Activated CD8-positive, alpha-beta memory T cell treated with anti-CD3 and anti-CD28 coated beads for 1 hour (primary cell): ENCODE measurements at places on chromosomes 7 and 10.

GRCh38 chr7:40232242-40232893 lies 97.6 kb downstream of the SUGCT start:
- DNase-seq: no peak

- no peak for DNase-seq
Measured at GRCh38 chr7:44324481-44325200, 753 bp downstream of the CAMK2B start.

GRCh38 chr7:48053736-48054135 lies 18.4 kb downstream of the C7orf57 start:
- DNase-seq: no peak

GRCh38 chr10:99533496-99534449 lies 1.0 kb downstream of the NKX2-3 start:
- no peak for DNase-seq

DNA sequence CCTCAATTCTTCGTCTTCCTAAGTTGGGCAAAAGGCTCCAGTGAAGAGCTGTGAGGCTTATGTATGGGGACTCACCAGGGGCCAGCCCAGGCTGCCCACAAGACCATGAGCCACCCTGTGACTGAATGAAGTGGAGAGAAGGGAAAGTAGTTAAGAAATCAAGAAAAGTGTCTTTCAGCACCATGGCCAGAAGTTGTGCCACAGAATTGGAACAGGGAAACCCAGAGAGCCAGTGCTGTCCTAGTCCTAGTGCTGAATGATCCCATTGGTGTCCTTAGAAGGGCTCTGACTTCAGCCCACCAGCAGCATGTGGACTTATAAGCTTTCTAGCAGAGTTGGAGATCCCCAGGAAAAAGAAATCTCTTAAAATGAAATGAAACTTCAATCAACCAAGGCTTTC lies 37.0 kb upstream of the CCSER2 start:
- DNase-seq: no peak

DNA sequence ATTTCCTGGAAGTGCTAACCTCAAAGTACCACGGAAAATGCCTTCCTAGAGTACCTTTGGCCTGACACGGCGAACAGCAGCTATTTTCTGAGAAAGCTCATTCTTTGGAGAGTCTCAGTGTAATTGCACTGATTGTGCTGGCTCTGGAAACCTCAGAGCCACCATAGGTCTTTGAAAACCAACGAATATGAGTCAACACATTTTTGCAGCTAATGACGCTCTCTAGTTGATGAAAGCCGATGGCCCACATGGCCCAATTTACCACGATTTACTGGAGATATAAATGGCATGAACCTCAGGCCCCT lies 187.1 kb downstream of the ADARB2 start:
- DNase-seq: no peak

DNA sequence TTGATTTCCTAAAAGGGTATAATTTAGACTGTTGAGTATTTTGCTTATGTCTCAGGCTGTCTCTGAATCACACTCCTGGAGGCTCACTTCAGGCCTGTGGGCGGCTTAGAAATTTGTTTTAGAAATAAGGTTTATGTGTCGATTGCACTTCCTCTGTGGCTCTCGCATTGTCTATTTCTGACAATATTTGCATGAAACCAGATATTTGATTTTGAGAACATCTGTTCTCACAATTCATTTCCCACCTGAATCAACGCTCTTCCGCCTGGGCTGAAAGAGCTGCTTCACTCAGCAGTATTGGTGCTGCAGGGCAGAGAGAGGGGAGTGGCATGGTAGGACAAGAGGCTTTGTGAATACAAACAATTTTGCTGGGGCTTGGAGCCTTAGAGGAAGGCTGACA lies 262.0 kb downstream of the ADRA2A start:
- no peak for DNase-seq

DNA sequence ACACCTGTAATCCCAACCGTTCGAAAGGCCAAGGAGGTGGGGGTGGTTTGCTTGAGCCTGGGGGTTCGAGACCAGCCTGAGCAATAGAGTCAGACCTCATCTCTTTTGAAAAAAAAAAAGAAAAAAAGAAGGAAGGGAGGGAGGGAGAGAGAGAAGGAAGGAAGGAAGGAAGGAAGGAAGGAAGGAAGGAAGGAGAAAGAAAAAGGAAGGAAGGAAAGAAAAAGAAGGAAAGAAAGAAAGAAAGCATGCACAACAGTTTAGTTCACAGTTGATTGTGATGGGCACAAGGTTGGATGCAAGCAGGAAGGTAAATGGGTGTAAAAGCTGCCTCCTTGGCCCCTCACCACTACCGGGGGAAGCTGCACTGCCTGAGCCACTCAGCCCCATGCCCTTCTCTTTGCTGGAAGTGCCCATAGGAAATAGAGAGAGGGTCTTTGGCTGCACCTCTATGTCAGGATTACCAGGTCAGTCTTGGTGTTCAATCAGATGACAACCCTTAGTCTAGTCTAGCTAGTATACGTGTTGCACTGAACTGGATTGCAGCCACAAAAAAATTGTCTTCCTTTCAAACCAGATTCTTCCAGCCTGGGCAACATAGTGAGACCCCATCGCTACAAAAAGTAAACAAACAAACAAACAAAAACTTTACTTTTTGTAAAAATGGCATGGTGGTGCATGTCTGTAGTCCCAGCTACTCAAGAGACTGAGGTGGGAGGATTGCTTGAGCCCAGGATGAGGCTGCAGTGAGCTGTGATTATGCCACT lies 20.0 kb downstream of the MAP3K8 start:
- no peak for DNase-seq

- no peak for DNase-seq
Measured at GRCh38 chr7:81159402-81159801, 240.6 kb upstream of the SEMA3C start.

DNA sequence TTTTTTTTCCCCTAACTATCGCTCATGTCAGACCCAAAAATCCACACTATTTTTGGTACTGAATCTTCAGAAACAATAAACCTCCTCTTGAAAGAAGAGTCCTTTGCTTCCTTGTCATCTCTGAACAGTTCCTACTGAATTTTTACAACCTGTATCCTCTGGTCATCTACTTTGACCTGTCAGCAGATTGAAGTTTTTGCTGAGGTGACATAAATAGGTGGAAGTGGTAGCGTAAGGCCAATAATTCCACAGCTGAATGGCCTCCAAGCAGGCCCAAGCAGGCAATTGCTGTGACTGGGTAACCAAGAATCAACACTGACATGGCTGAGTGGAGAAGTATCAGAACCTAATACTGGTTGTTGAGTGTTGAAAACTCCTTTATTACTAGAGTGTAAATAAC lies 117.4 kb upstream of the MAGI2 start:
- no peak for DNase-seq

- DNase-seq: no peak
Measured at GRCh38 chr10:12397941-12398340, 48.6 kb downstream of the CAMK1D start.

DNA sequence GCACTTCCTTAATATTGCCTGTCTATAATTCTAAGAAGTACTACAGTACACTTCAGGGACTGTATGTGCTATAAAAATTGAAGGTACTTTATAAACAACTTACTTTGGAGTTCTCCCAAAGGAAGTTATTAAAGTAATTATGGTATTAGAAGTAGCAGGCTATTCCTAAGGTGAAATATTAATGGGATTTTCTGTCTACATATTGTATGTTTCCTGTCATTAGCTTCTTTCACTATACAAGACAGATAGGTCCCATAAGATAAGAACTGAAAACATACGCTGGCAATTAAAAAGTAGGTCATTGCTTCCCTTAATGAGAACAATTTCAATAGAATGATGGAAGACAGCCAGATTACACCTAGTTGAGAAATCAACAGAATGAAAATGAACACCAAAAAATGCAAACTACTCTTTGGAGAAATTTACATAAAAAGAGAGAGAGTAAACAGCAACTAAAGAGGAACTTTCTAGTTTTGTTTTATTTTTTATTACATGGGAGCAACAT lies 147.0 kb downstream of the HBP1 start:
- no peak for DNase-seq

- no peak for DNase-seq
Measured at GRCh38 chr7:96415293-96415940, 93.5 kb upstream of the SLC25A13 start.

DNA sequence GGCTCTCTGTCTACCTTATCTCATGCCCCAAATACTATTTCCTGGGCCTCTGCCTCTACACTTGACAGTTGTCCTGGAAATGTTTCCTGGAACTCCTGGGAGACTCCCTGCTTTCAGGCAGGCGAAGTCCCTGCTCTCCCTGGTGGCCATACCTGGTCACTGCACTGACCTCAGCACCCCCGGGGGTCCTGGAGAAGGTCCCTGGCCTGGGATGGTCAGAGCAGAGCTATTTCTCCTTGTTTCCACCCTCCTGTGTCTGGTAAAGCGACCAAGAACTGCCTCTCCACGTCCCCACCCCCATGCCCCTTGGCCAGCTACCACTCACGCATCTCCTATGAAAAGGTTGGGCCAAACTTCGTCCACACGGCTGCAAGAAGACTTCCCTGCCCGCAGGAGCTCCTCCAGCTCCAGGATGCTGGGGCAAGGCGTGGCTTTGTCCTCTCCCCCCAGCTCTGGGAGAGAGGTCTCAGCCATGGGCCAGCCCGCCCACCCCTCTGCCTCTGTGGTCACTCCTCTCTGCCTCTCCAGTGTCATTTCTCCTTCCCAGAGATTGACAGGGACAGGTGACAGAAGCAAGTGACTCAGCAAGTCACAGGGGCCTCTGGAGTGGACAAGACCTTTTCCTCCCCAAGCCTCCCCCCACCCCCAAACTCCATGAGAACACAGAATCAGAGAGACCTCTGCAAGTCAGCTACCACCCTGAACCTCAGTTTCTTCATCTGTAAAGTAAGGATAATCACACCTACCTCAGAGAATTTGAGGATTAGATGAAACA lies 2.6 kb upstream of the SAMD8 start:
- DNase-seq: no peak

GRCh38 chr7:131933751-131934289 lies 377.4 kb upstream of the PODXL start:
- DNase-seq: no peak

DNA sequence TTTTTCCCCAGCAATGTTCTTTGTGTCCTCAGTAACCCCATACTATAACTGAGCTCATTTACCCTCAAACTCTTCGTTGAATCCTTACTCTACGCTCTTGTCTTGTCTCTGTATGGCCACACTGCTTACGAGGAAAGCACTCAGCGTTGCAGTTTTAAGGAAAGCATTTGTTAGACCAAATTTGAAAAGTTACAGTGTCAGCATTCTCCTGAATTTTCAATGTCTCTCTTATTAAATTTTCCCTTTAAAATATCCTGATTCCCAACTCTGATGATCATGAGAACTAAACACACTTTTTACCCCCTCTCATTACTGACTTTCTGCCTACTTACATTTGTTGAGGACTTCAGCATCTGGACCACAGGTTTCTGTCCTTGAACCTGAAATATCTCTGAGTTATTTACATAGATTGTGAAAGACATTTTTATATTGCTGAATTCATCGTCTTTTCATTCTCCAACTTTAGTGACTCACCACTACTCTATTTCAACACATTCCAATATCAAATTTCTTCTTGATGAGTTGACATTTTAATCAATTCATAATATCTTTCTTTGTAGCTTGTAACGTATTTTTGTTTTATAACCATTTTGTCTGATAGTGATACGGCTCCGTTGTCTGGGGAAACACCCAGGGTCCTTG lies 19.8 kb upstream of the VWDE start:
- DNase-seq: no peak

- DNase-seq: no peak
Measured at GRCh38 chr7:111029141-111029572, 61.8 kb upstream of the LRRN3 start.

- no peak for DNase-seq
Measured at GRCh38 chr7:98187138-98187502, 24.1 kb upstream of the BHLHA15 start.

- DNase-seq: no peak
Measured at GRCh38 chr10:78584266-78584665, 484.5 kb upstream of the ZMIZ1 start.

- no peak for DNase-seq
Measured at GRCh38 chr10:43314626-43315495, 48.0 kb upstream of the RASGEF1A start.

GRCh38 chr10:109282510-109282909 lies 640.8 kb downstream of the XPNPEP1 start:
- no peak for DNase-seq

- DNase-seq: no peak
Measured at GRCh38 chr7:71484380-71484779, 352.4 kb downstream of the GALNT17 start.

DNA sequence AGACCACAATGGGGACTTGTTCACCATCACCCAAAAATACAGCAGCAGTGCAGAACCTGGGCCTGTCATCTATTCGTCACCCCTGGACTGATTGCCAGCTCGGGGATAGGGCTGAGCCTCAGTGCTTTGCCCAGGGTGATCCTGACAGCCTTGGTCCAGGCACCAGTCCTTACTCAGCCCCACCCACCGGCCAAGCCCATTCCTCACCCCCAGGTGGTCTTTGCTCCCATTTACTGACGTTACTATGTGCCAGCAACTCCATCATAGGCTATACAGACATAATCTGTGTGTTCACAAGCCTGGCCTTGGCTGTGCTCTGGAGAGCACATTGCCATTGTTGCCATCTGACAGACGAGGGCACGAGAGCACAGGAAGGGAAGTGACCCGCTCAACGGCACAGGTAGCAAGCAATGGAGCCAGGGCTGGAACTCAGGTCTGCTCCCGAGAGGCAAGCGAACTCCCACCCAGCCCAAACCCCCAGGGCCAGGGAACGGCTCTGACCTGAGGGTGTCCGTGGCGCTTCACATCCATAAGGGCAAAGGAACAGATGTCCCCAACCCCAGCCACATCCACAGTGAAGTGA lies 6.8 kb downstream of the ATG9B start:
- no peak for DNase-seq

DNA sequence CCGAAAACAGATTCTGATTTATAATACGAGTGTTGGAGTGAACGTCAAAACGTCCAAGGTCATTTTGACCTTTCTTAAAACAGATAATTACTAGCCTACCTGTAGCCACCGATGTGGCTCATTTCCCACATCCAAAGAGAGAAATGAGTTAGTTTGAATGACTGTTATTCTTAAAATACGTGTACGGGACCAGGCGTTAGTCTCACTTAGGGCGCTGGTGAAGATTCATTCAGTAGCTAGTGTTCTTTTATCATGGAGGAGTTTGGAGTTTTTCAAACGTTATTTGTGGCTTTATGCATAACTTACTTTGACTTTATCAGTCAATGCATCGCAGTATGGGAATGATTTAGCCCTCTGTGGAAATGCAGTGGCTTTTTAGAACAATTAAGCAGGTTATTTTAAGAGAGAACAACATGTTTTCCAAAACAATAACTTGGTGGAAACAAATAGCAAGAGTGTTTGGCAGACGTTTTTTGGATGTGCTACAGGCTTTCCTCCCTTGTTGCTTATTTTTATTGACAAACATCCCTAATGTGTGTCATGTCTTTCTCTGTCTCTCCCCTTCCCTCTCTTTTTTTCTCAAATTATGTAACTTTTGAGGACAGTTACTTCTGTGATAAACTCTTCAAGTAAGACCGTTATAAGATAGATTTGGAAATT lies 1.6 kb downstream of the BICC1 start:
- no peak for DNase-seq

- no peak for DNase-seq
Measured at GRCh38 chr7:110139056-110139455, 951.9 kb upstream of the LRRN3 start.

GRCh38 chr10:49252313-49253034 lies 46.5 kb upstream of the C10orf71 start:
- no peak for DNase-seq
